ENCODE measurements at places on chromosomes 2 and 18.

DNA sequence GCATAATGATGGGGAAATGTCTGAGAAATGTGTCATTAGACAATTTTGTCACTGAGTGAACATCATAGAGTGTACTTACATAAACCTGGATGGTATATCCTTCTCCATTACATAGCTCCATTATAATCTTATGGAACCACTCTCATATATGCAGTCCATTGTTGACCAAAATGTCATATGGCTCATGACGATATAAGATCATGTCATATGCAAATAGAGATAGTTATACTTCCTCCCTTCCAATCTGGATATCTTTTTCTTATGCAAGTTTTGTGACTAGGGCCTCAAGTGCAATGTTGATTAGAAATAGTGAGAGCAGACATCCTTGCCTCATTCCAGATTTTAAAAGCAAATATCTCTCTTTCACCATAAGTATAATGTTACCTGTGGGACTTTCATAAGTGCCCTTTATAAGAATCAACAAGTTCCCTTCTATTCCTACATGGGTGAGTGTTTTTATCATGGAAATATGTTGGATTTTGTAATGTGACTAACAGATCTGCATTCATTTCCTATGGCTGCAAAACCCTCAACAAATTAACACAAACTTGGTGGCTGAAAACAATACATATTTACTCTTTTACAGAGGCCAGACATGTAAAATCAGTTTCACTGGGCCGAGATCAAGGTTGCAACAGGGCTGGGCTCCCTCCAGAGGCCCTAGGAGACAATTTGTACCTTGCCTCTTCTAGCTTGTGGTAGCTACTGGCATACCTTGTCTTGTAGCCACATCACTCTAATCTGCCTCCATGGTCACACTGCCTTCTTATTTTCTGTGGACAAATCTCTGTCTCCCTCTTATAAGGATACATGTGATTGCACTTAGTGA, 21.6 kb upstream of the SULT1C4 start:
- DNase-seq: no peak

DNA sequence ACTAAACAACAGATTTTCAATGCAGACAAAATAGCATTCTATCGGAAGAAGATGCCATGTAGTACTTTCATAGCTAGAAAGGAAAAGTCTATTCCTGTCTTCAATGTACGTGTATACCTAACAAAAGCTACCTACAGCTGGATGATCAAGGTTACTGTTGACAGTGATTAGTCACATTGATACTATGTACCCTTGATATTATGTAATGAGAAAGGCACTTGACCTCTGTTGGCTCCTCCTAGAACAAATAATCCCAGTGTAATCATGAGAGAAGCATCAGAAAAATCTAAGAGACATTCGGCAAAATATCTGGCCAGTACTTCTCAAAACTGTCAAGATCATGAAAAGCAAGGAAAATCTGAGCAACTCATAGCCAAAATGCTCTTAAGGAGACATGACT, 44.4 kb upstream of the LRRTM4 start:
- no peak for DNase-seq

DNA sequence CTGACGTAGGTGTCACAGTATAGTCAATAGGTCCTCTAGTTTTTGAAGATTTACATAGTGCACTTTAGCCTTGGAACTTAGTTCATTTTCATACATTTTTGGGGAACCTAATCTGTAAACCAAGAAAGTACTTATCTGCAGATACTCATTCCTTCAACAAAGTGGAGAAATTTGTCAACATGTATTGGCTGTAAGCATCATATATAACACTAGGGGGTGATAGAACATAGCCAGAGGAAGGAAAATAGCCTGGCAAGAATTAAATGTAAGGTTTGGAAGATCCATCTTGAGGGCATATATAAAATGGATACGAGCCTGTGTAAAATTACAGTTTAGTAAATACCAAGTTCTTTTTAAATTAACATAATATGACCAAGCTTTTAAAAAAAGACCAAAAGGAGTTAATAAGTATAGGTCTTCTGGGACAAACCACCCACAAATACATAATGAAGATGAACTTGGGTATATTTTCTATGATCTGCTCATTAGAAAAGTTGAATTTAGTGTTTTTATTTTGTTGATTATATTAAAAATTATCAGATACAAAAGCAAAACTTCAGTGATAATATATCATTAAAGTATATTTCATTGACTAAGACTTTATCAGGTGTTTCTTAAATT, 18.2 kb downstream of the RPL37A start:
- no peak for DNase-seq

- no peak for DNase-seq
Observed at GRCh38 chr2:170679607-170680079, 35.5 kb upstream of the SP5 start.

DNA sequence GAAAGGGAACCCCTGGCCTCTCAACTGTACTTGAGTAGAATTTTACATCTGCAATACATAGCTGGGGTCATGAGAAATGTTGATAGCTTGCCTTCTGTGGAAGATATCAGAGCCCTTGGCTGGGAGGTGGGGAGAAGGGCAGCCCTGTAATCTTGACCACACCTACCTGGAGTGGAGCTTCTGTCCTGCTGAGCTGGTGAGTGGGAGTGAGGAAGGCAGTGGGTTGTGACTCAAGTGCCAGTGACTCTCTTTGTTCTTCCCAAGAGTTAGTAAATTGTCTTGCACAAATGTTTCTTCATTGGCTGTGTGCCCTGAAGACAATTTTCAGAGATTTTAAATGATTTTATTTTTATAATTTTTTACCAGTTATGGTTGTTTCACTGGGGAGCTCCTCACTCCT, 277.3 kb downstream of the MBD5 start:
- no peak for DNase-seq

GRCh38 chr2:34096562-34097171, 497.6 kb upstream of the FAM98A start:
- no peak for DNase-seq

- DNase-seq: no peak
Observed at GRCh38 chr2:170305711-170306110, 127.8 kb downstream of the MYO3B start.

- DNase-seq: no peak
Observed at GRCh38 chr2:171811245-171811628, 82.8 kb downstream of the SLC25A12 start.

- DNase-seq: no peak
Observed at GRCh38 chr2:667332-667999, 9.7 kb downstream of the TMEM18 start.

DNA sequence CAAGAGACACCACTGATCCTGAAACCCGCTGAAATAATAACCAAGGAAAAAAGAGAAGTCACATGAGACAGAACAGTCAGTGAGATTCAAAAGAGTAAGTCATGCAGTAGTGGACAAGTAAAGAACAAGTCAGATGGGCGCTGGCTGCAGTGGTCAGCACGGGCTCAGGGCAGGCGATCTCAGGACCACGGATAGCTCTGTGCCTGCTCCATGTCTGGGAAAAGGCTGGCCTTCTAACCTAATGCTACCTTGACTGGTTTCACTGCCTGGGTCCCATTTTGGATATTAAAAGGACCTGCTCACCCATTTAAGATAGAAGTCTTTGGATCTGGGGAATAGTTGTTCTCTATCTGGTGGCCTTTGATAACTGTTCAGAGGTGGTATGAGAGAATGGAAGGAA, 61.7 kb upstream of the LCLAT1 start:
- DNase-seq: no peak

- DNase-seq: no peak
Observed at GRCh38 chr2:221461901-221462300, 110.2 kb downstream of the EPHA4 start.

GRCh38 chr2:221649051-221649775, 77.1 kb upstream of the EPHA4 start:
- no peak for DNase-seq

DNA sequence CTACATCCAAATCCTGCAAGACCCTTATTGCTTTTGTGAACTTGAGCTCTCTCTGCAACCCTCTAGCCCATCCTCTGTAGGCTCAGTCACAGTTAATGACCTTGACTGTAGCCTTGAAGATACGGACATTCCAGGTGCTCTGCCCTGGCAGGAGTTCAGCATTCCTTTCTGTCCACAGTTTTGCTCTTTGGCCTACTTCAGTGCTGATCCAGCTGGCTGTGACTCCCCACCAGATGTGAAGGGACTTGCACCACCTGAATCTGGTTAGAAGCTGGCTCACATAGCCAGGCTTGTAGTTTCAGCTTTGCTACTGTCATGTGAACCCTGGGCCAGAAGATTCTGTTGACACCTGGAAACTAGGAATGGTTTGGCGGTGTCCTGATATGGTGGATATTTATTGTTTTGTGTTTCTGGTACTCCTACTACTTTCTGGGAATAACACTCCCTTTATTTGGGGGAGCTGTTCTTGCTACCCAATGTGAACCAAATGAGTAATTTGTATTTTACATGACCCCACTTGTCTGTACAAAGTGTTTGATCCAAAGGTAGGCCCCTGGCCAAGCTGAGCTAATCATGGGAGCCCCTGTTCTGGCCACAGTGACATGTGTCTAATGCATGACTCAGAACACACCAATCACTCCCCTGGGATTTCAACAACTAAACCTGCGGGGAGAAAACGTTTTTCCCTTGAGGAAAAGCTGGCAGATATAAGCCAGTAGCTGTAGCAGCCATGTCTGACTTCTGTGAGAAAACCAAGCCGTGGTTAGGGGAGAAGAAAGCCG, 73.4 kb downstream of the CDCA7 start:
- no peak for DNase-seq

GRCh38 chr2:105298017-105298416, 31.5 kb downstream of the TGFBRAP1 start:
- no peak for DNase-seq

DNA sequence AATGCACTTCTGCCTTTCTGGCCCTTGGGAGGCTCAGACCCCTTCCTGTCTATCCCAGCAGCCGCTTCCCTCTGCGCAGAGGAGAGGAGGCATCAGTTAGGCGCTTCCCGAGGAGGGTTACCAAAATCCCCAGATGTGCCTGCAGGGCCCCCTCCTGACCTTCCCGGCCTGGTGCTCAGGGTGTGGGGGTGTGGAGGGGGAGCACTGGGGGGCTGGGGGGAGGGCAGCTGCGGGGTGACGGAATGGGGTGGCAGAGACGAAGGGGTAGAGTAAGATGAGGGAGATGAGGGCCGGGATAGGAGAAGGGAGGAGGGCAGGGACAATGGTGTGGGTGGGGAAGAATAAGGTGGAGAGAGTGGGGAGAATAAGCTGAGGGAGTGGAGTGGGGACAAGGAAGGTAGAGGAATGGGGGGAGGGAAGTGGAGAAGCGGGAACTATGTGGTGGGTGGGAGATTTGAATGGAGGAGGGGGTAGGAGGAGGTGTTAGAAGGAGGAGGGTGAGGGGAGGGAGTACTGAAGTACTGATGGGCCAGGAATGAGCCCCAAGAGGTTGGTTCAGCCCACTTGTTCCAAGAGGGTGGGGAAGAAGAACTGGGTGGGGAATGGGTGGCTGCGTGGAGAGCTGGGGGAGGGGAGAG, 6.5 kb upstream of the ZAP70 start:
- peak; percentile 6 for DNase-seq

GRCh38 chr2:86476092-86476491, 34.9 kb downstream of the KDM3A start:
- no peak for DNase-seq

- no peak for DNase-seq
Observed at GRCh38 chr2:235141411-235142128, 189.8 kb downstream of the SH3BP4 start.

- DNase-seq: no peak
Observed at GRCh38 chr18:12863687-12864216, 20.3 kb downstream of the PTPN2 start.

GRCh38 chr2:129233751-129234406, 745.6 kb upstream of the RAB6C start:
- no peak for DNase-seq

Data from activated T-cell treated with anti-CD3 and anti-CD28 coated beads, Interleukin-2, amount 50 U/mL, for 24 hours (primary cell).